SK-N-SH treated with all-trans-retinoic acid at 6 μM for 48 hours (cell line): ENCODE measurements at places on chromosomes 4 and X.
A peak's percentile ranks its signal among the peaks of the same experiment; 100 is the strongest.

DNA sequence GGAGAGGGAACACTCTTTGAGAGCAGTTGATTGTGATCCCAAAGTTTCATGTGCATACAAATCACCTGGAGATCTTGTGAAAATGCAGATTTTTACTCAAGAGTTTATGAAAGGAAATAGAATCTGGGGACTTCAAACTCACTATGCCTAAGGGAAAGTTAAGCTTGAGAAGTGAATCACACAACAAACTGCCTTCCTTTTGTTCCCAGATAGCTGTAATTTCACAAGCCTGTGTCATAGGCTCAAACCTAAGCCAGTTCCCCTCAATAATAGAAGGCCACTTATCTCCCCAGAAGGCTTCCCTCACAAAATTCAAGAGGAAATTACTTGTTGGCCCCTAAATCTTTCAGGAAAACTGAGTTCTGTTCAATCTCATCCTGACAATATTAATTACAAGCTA lies 132.8 kb upstream of the MAGEB16 start:
- ATAC-seq = no peak

DNA sequence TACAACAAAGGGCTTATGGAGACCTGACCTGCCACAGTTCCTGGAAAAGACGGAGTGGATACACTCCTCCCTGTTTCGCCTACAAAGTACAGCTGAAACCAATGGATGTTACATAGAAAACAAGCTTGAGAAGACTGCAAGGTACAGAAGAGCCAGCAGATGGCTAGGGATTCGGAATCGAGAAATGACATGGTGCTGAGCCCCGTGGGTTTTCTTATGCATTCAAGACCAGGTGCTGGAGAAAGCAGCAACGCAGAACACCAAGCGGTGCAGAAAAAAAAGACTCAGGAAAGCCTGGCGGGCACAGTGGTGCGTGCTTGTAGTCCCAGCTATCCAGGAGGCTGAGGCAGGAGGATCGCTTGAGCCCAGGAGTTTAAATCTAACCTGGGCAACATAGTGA lies 13.8 kb downstream of the TIMM17B start:
- peak; percentile 86 for ATAC-seq

- ATAC-seq = no peak
Observed at GRCh38 chr4:48127231-48127630, 6.8 kb downstream of the TXK start.

GRCh38 chr4:59094505-59094904 lies 1984.3 kb upstream of the IGFBP7 start:
- ATAC-seq = no peak

DNA sequence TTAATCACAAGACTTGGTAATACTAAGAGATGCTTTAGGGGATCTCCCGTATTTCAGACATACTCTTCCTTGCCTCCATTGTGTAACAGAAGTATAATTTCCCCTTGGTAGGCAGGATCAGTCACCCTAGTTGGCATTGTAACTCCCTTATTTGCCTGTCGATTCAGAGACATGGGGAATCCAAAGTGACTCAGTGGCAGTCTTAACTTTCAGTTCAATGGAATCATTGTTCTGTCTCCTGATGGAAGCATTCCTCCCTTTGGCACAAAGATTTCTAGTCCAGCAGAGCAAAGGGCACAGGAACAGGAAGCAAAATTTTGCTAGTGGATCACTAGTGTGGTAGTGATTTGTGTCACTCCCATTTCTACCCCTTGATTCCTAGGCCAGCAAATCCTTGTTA lies 80.4 kb downstream of the DCUN1D4 start:
- ATAC-seq = no peak

GRCh38 chr4:83151651-83152050 lies 37.1 kb upstream of the PLAC8 start:
- no peak for ATAC-seq

DNA sequence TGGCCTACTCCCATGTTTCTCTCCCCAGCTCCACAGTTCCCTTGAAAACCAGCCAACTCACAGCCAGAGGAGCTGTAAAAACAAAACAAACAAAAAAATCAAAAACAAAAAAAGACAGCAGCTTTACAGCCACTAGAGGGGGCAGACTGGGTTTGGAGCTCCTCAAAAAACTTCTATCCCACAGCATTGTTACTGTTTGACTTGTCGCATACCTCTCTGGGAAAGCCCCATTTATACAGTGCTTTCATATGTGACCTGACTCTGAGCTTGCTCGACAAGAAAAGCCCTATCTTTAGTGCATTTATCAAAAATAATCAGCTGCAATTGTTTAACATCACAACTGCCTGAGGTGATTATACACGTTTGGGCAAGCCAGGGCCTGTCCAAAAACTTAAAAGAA lies 21.6 kb downstream of the TSPAN6 start:
- peak; percentile 75 for ATAC-seq

- ATAC-seq = peak; percentile 99
Observed at GRCh38 chr4:25767877-25768725, 94.7 kb downstream of the SEL1L3 start.

- ATAC-seq = no peak
Observed at GRCh38 chrX:129099207-129099606, 424.1 kb downstream of the SMARCA1 start.
